ENCODE measurements at places on chromosomes 13 and 19.

GRCh38 chr13:80888390-80888789 lies 547.5 kb upstream of the SPRY2 start:
- DNase-seq: no peak

- DNase-seq: no peak
These were observed 1.5 kb upstream of the CEBPA start for GRCh38 chr19:33303791-33304345.

- DNase-seq: no peak
These were observed 1659.5 kb upstream of the PCDH20 start for GRCh38 chr13:63075126-63075525.

DNA sequence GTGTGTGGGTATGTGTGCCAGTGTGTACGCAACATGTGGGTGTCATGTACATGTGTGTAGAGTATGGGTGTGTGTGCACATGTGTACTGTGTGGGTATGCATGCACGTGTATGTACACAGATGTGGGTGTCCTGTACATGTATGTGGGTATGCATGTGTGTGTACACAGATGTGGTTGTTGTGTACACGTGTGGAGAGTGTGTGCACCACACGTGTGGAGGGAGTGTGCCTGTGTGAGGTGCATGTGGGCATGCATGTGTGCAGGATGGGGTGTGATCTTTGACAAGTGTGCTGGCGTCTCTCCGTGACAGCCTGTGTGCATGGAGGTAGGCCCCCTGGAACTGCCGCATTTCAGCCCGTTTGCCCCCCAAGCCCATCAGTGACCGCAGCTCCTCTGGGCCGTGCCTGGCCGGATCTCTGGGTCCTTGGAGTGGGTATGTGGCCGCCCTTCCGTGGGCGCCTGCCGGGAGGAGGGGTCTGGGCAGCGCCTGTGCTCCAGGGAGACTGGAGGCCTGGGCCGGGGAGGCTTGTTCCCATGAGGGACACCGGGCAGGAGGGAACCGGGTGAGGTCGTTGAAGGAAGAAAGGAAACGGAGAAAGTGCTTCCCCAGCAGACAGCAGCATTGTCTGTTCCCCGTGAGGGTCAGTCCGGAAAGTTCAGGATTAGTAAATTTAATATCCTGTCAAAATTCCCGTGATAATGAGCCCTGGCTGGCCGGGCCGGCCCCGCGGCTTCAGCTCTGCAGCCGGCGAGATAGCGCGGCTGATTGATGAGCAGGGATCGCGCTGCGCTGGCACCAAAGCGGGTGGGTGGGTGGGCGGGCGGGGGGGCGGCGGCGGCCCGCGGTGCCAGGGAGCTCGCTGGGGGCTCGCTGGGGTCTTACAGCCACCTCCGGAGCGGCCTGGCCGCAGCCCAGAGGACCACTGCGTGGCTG lies 91.1 kb upstream of the SOX1 start:
- no peak for DNase-seq

DNA sequence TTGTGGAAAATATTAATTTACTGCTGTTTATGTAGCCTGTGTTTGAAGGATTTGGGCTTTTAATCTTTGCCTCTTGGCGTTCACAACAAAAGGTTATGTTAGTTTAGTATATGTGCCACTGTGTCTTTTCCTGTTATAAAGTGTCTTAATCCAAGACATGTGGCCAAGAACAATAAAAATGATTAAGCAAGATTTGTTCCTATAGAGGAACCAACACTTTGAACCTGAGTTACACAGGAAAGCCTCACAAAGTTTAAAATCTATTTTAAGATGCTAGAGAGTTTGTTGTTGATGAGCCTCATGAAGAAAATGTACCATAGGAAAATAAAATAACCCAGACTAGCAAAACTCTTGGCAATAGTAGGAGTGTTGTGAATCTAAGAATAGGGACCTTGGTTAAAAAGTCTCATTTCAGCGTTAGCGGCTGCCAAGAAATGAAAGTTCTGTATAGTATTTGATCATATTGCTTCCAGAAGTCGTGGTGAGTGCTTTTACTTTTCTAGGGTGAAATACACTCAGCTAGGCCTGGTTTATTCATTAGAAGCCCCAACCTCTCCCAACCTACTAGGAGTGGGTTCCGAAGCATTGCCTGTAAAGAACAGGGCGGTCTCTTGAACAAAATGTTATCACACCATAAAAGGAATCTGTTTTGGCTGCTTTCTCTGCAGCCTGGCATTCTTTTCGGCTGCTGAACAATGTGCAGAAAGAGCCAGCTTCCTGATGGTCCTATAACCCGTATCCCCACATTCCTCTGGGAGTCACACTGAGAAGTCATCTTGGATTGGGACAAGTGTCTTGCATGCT lies 102.6 kb downstream of the LRCH1 start:
- DNase-seq: no peak

DNA sequence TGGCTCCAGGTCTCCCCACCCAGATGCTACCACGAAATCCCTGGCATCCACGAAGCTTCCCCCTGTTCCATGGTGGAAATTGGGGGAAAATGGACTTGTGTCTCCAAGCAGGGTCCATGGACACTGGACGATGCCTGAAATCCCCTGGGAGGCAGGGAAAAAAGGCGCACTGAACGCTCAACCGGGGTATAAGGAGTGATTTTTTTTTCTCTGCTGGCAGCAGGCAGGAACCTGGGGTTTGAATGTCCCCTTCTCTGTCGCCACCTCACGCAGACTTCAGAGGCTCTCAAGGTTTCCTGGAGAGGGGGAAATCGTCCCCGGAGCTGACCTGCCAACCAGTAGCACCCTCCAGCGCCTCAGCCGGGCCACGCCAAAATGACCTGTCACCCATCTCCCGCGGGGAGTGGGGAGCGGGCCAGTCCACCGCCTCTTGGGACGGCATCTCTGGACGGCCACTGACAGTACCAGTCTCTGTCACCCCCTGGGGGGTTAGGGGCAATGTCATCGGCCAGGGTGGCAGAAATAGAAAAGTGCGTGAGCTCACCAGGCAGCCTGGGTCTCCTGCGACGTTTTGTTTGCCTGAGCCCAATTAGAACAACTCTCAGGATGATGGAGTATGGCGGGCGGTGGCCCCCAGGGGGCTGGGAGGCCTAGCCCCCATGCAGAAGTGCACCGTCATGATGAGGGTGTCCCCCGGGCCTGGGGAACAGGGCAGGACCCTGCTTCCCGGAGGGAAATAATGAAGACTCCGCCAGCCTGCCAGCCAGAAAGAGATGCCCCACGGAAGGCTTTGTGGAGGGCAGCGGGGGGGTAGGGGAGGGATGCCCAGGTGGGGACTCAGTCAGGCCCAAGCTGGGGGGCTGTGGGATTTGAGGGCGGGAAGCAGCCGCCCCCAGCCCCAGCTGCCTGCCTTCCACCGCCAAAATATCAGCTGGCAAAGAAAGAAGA lies 2.6 kb downstream of the PTPRS start:
- no peak for DNase-seq

DNA sequence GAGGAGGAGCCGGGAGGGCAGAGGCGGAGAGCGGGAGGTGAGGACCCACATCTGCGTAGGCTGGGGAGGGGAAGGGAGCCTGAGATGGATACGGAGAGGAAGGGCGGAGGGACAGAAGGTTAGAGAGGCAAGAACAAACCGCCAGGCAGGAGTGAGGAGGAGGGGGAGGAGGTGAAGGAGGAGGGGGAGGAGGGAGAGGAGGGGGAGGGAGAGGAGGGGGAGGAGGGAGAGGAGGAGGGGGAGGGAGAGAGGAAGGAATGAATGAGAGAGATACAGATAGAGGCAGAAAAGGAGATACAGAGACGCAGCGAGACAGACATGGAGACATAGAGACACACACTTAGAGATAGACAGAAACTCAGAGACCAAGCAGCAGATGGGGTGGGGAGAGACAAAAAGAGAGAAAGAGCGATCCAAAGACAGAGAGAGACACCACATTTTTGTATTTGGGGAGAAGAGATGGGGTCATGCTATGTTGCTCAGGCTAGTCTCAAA lies 782 bp upstream of the CA11 start:
- DNase-seq: no peak

DNA sequence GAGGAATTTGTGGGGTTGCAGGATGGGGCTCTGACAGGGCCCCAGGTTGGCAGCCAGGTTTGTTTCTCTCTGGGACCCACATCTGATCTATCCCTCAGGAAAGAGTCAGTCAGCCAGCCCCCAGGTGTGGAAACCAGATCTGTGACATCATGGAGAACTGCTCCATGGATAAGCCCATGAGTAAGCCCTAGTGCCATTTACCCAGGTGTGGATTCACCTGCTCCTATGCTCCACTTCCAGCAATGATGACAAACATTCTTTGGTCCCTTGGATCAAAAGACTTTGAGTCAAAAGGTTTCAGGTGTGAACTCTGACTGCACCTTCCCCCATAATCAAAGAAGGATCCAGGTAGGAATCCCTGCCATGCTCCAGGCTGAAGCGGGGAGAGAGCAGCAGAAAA lies 26.9 kb upstream of the IGFL4 start:
- no peak for DNase-seq

DNA sequence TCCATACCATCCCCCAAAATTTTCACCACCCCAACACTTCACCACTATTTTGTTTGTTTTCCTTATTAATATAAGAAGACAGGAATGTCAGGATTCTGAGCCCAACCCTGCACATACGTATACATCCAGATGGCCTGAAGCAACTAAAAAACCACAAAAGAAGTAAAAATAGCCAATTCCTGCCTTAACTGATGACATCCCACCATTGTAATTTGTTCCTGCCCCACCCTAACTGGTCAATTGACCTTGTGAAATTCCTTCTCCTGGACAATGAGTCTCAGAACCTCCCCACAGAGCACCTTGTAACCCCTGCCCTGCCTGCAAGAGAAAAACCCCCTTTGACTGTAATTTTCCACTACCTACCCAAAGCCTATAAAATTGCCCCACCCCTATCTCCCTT lies 132.5 kb downstream of the ZNF675 start:
- DNase-seq: no peak

GRCh38 chr19:35692010-35692409 lies 12.3 kb upstream of the ZBTB32 start:
- no peak for DNase-seq

DNA sequence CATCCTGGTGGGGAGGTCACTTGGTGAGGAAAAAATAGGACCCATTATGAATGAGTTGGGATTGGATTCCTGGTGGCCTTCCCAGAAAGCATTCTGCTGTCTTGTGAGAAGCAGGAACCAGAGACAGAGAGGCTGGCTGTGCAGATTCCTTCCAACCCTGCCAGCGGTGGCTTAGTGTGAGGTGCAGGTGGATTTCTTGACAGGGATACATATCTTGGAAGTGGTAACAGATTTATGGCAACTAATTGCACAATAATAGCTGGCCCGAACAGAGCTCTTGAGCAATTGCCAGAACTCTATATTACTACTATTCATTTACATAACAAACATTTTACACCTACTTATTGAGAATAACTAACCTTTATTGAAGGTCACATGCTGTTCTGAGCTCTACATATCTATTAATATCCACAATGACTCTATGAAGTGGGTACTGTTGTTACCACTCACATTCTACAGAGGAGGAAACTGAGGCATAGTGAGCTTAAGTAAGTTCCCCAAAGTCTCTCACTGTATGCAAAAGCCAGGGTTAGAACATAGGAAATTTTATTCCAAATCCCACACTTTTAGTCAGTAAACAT lies 173.9 kb upstream of the SERP2 start:
- DNase-seq: no peak

GRCh38 chr19:31675193-31675913 lies 326.1 kb upstream of the TSHZ3 start:
- DNase-seq: no peak

DNA sequence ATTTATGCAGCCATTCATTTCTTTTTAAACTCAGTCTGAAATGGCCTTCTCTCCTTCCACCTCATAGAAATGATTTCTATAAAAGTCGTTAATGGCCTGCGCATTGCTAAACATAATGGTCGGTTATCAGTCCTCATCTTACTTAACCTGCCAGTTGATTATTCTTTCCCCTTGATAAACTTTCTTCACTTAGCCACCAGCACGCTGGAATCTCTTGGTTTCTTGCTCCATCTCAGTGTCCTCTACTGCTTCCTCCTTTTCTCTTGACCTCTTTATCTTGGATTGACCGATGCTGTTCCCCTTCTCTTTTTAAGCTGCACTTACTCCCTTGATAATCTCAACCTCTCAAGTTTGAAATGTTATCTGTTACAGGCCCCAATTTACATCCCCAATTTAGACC lies 12.2 kb upstream of the CLC start:
- no peak for DNase-seq

- no peak for DNase-seq
These were observed 85.3 kb downstream of the NHLRC3 start for GRCh38 chr13:39123578-39123977.

- no peak for DNase-seq
These were observed 24.4 kb downstream of the EEF1AKMT1 start for GRCh38 chr13:20749377-20749776.

All from left kidney (tissue), 8 donors.